ENCODE measurements at places on chromosomes 7 and 10.

GRCh38 chr7:55299273-55299967 is 65.7 kb upstream of the LANCL2 start:
- no peak for DNase-seq

GRCh38 chr7:14271441-14271840 is 282.0 kb upstream of the ETV1 start:
- DNase-seq: no peak

DNA sequence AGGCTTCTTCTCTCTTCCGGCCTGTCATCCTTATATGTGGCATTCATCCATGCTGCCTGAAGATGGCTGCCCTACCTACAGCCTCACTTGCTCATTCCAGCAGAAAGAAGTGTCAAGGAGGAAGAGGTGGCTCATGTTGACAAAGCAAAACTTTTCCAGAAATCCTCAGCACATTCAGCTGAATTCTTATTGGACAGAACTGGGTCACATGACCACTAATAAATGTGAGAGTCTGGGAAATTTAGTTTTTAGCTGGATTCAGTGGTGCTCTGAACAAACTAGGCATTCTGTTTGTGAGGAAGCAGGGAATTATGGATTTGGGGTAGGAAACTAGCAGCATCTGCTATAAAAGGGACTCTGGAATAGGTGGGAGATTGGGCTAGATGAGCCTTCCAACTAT is 58.6 kb downstream of the CHN2 start:
- no peak for DNase-seq

GRCh38 chr7:36082910-36083309 is 70.1 kb upstream of the EEPD1 start:
- no peak for DNase-seq

DNA sequence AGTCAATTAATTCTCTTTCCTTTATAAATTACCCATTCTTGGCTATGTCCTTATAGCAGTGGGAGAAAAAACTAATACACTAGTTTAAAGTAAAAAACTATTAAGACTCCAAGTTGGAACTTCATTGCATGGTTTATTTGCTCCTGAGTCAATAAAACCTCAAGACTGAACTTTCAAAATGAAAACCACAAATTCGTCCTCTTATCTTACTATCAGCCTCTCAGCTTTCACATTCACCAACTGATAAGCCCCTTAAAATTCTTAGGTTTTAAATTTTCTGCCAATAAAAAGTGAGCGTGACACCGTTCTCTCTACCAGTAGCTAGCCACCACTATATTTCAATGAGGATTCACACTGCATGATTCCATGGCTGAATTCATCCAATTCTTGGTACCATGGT is 346.4 kb upstream of the NPSR1 start:
- DNase-seq: no peak

DNA sequence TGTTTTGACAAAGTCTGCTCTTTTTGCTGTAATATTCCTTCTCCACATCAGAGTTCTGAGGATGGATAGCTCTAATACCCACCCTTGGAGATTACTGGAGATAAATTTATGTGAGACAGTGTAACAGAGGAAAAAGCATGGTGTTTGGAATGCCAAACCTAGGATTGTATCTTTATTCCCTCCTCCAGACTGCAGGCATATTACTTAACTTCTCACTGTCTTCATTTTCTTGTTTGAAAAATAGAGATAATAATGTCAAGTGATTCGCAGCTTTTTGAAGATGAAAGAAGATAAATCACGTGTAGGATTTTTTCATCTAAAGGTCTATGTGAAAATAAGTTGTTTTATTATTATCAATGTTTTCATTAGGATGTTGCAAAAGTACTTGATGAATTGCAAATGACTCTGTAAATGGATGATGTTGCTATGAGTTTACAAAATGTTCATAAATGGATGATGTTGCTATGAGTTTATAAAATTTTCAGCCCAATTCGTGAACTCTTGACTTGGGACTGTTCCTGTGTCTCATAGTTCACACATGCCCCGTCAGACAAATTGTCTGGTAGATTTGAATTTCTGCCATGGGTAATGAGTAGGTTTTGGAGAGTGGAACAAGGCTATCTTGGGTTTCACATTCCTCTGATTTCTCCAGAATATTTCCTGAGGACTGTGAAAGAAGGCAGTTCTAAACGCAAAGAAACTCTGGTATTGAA is 113.1 kb upstream of the IGFBP3 start:
- DNase-seq: peak; percentile 47

GRCh38 chr10:31648966-31649365 is 279.7 kb downstream of the ARHGAP12 start:
- DNase-seq: no peak

DNA sequence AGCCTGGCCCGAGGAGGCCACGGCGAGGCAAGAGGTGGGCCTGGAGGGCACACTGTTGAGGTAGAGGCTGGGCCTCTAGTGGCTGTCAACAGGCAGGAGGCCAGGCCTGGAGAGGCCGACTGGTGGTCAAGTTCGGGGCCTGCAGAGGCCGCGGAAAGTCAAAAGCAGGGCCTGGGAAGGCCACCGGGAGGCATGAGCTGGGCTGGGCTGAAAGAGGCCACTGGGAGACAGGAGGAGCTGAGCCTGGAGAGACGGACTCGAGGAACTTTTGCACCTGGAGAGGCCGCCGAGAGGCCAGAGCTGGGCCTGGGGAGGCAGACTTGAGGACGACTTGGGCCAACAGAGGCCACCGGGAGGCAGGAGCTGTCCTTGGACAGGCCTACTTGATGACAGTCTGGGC is 321.2 kb downstream of the ZNF479 start:
- DNase-seq: no peak

Data from iris pigment epithelial cell (primary cell).